ENCODE measurements at places on chromosomes 4 and X.

- no peak for DNase-seq
Measured at GRCh38 chr4:169593050-169593560, 19.3 kb downstream of the NEK1 start.

GRCh38 chr4:40099010-40099409 lies 42.4 kb downstream of the N4BP2 start:
- DNase-seq = no peak

- no peak for DNase-seq
Measured at GRCh38 chr4:98638661-98639060, 19.8 kb downstream of the TSPAN5 start.

- DNase-seq = no peak
Measured at GRCh38 chrX:28851871-28852270, 264.6 kb downstream of the IL1RAPL1 start.
